ENCODE measurements at places on chromosomes 13 and 19.

GRCh38 chr19:39846678-39847486 lies 703 bp upstream of the FBL start:
- DNase-seq = no peak

GRCh38 chr19:13817615-13818371 lies 22.6 kb downstream of the ZSWIM4 start:
- peak; percentile 89 for DNase-seq

DNA sequence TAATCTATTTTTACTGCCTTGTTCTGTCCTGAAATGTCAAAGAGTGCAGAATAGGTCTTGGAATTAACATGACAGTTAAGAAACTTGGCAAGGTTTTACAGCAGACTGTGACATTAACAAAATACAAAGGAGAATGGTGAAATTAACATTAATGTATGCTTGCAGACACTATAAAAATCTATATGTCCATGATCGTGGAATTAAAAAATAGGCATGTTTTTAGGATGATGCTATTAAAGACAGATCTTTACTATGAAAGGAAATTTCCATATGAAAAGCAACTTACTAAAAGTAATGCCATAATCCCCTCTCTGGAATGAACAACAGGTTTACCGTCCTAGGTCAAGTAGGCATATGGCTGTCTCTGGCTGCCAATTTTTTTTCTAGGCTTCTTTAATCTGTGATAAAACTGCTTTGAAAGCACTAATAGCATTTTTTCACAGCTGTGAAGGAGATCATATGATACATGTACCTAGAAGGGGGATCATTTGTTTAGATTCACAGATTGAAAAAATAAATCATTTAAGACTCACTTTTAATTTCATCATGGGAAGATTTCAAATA lies 291.5 kb downstream of the ZNF536 start:
- no peak for DNase-seq

DNA sequence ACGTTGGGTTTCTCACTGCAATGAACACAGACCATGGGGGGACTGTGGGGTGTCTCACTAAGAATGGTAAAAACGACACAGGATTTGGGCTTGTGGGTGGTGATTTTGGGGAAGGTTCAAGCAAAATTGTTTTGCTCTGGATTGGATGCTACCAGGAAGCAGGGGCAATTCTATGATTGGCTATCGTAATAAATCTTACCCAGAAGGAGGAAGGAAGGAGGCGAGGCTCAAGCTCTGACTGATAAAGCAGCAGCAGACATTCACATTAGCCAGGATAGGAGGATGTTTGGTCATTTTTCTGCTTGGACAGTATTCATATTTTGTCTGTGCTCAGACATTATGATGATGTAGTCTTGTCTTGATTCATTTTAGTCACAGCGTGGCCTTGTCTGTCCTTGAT lies 1.5 kb downstream of the ZNF576 start:
- no peak for DNase-seq

GRCh38 chr13:112136095-112136494 lies 69.1 kb downstream of the SOX1 start:
- DNase-seq = no peak

- no peak for DNase-seq
These were observed 4.1 kb downstream of the SOX21 start for GRCh38 chr13:94708031-94708859.

- peak; percentile 49 for DNase-seq
These were observed 1.4 kb downstream of the KCTD15 start for GRCh38 chr19:33797802-33798671.

GRCh38 chr19:43572171-43572588 lies 3.1 kb downstream of the XRCC1 start:
- no peak for DNase-seq

DNA sequence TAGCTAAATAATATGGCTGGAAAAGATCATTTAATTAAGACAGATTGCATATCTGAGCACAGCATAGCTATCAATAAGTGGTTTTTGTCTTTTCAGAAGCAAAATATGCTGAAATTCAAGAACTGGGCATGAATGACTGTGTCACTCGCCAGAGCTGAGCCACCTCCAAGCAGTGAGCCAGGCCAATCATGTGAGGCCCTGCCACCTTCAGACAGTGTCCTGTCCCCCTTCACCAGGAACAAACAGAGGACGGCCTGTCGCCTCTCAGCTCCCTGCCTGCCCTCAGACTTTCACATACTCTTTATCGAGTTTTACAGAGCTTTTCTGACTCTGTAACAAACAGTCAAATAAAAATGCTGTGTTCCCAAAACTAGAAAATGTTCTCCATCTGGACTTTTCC lies 171.0 kb upstream of the TSC22D1 start:
- no peak for DNase-seq

DNA sequence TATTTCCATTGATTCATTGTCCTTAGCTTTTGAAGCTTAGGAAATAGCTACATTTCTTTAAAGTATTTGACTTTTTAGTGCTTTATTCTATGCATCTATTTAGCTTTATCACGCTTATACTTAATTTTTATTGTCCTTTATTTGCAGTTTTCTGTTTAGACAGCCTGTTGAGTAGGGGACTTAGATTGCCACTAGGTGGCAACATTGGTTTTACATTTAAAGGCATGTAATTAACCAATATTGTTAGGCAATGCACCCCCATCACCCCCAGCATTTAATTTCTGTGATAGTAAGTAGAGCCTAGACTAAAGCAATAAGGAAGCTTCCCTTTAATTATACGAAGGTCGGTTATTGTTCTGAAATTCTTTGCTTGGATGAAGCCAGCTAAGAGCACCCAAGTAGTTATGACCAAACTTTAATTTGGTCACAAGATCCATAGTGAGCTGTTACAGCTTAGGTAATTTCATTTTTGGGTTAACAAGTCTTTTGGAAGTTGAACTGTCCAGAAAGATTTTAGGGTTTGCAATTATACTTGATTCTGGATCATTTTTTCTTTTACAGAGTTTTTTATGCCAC lies 36.5 kb downstream of the B3GLCT start:
- peak; percentile 16 for DNase-seq

GRCh38 chr13:113552079-113552478 lies 32.5 kb upstream of the TFDP1 start:
- DNase-seq = no peak

- no peak for DNase-seq
These were observed 36.6 kb upstream of the MEDAG start for GRCh38 chr13:30869491-30869890.

- DNase-seq = no peak
These were observed 27.6 kb upstream of the ATXN8OS start for GRCh38 chr13:70080012-70080411.

- no peak for DNase-seq
These were observed 711 bp downstream of the CILP2 start for GRCh38 chr19:19538785-19539166.

DNA sequence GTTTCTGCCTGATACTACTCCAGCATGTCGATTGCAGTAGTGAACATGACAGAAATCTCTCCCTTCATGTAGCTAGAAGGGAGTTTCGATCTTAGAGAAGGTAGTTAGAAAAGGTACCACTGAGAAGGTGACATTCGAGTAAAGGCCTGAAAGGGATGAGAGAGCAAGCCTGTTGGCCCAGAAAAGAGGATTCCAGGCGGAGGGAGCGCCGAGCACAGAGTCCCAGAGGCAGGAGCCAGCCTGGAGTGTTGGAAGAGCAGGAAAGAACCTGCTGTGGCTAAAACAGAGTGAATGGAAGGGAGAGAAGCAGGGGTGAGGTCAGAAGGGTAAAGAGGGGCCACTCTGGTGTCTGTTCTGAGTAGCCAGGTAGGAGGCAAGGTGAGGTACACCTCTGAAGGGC lies 52.5 kb downstream of the GARRE1 start:
- DNase-seq = no peak

- DNase-seq = no peak
These were observed 1243.7 kb upstream of the PCDH9 start for GRCh38 chr13:68473834-68474326.

- DNase-seq = no peak
These were observed 19.6 kb downstream of the SULT2B1 start for GRCh38 chr19:48571378-48572162.

- DNase-seq = peak; percentile 21
These were observed 12.6 kb downstream of the LRRC4B start for GRCh38 chr19:50555450-50556281.

GRCh38 chr19:10701955-10702525 lies 801 bp downstream of the QTRT1 start:
- peak; percentile 54 for DNase-seq

GRCh38 chr13:114035583-114036531 lies 62.0 kb upstream of the C13orf46 start:
- DNase-seq = no peak

GRCh38 chr13:19618977-19619376 lies 14.5 kb upstream of the MPHOSPH8 start:
- peak; percentile 21 for DNase-seq

All from RPMI8226 (cell line).